ENCODE measurements at places on chromosomes 3 and 15.

DNA sequence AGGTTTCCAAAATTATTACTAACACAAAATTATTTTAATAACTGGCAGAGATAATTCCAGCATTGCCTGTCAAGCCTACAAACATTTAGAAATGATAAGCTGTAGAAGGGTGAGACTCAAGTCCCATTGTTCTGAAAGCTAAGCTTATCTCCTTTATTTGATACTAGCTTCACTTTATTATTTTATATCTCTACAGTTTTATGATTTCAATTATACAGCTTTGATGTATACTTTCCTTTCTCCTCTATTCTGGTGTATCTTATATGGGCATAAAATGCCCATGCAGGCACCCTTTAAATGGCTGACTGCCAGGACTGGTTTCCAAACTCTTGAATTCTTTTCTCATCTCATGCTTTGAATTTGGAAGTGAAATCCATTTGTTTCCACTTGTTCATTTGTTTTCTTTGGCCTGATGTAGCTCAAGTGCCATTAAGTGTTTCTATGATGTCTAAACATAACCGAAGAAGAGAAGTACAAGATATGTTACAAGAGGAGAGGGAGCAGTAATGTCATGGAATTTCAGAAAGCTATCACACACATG, 372.1 kb upstream of the ARHGEF26 start:
- no peak for DNase-seq

- DNase-seq, result no peak
Observed at GRCh38 chr3:53457068-53457467, 37.3 kb upstream of the CACNA1D start.

DNA sequence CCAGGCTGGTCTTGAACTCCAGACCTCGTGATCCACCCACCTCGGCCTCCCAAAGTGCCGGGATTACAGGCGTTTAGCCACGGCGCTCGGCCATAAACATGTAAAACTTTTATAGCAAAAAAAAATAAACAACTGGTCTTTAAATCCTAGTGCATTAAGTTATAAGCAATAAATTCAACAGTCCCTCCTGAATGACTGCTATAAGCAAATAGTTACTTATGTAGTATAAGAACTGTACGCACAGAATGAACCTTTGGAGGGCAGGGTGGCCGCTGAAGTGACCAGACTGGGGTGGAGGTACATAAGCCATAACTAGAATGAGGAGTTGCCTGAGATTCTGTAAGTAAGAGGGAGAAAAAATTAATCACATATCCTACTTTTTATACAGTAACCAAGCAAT, 12.6 kb downstream of the CCDC14 start:
- DNase-seq, result no peak

DNA sequence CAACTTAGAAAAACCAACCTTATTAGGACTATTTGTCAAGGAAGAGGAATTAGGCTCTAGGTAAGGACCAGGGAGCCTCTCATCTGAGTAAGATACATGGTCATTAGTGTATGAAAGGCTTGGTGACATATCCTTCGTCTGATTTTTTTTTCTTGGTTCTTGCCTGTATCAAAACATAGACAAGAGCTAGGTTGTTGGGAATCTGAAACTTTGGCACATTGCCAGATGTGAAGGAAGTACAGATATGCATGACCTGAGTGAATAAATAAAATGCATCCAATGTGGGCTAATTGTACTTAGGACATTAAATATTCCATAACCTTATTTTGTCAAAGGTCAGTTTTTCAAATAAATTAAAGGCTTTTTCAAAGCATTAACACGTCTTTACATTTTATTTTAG, 151.8 kb downstream of the SYNPR start:
- DNase-seq, result no peak

GRCh38 chr3:8990266-8991215, 27.3 kb upstream of the RAD18 start:
- DNase-seq, result no peak

- DNase-seq, result no peak
Observed at GRCh38 chr15:56613811-56614210, 119.5 kb downstream of the ZNF280D start.

All from stimulated activated CD8-positive, alpha-beta memory T cell treated with anti-CD3 and anti-CD28 coated beads, Interleukin-12 subunit alpha, Interleukin-12 subunit beta, amount 100 ng/mL, for 1 hour (primary cell).